ENCODE measurements at places on chromosomes 6 and 20.

- no peak for DNase-seq
These were observed 20.8 kb upstream of the BMP7 start for GRCh38 chr20:57287007-57287880.

DNA sequence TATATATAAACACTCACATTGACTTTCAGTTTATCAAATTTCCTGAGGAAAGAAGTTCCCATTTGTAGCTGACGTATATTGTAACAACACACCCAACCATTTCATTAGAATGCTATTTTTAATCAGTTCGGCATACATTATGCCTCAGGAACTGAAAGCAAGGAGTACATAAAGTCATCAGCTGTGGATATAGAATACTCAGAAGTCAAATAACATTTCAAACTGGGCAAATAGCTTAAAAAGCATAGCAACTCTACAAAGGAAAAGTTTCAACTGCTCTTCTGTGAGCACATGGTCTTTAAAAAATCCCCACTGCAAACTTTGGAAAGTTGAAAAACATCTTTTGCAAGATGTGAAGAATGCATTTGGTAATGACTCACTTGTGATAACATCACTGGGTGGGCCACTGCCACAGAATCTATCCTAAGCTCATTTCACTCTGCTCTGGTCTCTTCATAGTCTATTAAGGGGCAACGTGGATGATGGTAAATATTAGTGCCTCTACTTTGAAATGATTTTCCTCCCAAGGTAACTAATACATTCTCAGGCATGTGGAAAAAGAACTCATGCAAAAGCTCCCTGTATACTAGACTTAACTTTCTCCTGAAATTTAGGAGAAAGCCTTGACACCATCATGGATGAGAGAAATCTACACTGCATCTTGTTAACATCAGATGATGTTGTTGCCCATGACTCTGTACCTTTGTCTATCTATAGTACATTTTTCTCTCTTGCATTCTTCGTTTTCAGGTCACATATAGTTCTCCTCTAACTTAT is 49.2 kb downstream of the FYN start:
- no peak for DNase-seq

GRCh38 chr20:19911810-19912382 is 105.3 kb upstream of the NAA20 start:
- no peak for DNase-seq

- DNase-seq, result no peak
These were observed 141.1 kb downstream of the CD164 start for GRCh38 chr6:109241199-109241598.

DNA sequence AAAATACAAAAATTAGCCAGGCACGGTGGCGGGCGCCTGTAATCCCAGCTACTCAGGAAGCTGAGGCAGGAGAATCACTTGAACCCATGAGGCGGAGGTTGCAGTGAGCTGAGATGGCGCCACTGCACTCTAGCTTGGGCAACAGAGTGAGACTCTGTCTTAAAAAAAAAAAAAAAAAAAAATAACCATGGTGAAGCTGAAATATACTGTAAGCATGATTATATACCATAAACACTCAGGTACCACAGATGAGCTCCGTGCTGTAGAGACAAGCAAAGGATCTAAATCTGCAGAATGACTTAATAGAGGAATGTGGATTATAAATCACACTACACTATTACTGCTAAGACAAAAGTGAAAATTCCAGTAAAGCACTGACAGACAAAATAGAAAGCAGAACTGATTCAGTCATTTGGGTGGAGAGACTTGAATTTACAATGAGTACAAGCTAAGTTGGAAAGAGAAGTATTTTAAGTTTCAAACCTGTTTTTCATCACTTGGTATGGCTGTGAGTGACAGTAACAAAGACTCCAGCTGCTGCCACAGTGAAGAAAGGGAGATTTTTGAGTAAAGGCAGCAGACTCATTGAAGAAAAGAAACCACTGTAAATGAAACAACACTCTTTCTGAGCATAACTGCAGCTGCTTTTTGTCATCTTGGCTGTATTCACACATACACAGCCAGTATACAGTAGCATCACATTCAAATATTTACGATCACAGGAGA is 322.1 kb downstream of the RNGTT start:
- DNase-seq, result no peak

DNA sequence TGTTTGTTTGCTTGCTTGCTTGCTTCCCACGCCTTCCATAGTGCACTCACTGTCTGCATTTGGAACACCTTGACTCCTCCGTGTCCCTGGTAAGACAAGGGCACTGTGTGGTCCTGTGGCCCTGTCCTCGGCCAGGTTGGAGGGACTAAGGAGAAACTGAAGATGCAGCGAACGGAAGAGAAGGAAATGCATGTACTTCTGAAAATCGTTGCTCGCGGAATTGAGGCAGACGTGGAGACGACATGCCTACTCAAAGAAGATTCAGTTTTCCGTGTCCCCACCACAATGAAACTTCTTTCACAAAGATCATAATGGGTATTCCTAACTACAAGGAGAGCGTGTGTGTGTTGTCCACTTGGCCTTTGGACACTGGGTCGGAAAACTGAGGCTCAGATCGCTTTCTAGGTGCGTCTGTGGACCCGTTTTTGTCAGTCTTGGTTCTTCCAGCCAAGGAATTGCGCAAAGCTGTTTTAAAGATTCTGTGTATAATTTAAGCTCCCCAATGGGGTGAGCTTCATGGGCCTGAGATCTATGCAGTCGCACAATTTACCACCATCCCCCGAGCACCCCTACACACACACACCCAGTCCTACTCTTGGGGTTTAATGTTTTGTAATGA is 120.4 kb upstream of the ZNF184 start:
- no peak for DNase-seq
